ENCODE measurements at places on chromosomes 6 and 20. TPM values are rescaled to one million over a fixed set of nuclear protein-coding genes. Genes with fewer than 3 reads are reported as not detected.

Gene SLC24A3
- not detected for polyA plus RNA-seq

Gene FAM83C
- polyA plus RNA-seq, result not detected

Gene MYO6
- polyA plus RNA-seq, result 4.7 TPM

- no peak for DNase-seq
Observed at GRCh38 chr6:2844008-2844407, 2.3 kb upstream of the SERPINB1 start.

Gene IRF4
- 0.51 TPM for polyA plus RNA-seq

Gene DEFB115
- not detected for polyA plus RNA-seq

DNA sequence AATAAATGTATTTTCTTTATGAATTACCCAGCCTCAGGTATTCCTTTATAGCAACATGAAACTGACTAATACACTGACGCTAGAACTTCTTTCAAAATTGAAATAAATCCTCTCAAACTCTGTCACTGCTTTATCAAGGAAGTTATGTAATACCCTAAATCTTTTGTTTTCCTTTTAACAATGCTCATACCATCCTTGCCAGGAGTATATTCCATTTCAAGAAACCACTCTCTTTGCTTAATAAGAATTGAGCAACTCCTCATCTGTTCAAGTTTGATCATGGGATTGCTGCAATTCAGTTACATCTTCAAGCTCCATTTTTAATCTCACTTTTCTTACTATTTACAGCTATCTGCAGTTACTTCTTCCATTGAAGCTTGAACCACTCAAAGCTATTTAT lies 707.6 kb upstream of the MARCKS start:
- DNase-seq, result no peak

Gene SNAP25
- polyA plus RNA-seq, result not detected

GRCh38 chr6:40852779-40853373 lies 186.1 kb downstream of the UNC5CL start:
- no peak for DNase-seq
